ENCODE measurements at places on chromosomes 6 and 20.

- no peak for DNase-seq
These were observed 18.3 kb upstream of the ADRM1 start for GRCh38 chr20:62284448-62284847.

- no peak for DNase-seq
These were observed 68.8 kb downstream of the CDC5L start for GRCh38 chr6:44456070-44456965.

DNA sequence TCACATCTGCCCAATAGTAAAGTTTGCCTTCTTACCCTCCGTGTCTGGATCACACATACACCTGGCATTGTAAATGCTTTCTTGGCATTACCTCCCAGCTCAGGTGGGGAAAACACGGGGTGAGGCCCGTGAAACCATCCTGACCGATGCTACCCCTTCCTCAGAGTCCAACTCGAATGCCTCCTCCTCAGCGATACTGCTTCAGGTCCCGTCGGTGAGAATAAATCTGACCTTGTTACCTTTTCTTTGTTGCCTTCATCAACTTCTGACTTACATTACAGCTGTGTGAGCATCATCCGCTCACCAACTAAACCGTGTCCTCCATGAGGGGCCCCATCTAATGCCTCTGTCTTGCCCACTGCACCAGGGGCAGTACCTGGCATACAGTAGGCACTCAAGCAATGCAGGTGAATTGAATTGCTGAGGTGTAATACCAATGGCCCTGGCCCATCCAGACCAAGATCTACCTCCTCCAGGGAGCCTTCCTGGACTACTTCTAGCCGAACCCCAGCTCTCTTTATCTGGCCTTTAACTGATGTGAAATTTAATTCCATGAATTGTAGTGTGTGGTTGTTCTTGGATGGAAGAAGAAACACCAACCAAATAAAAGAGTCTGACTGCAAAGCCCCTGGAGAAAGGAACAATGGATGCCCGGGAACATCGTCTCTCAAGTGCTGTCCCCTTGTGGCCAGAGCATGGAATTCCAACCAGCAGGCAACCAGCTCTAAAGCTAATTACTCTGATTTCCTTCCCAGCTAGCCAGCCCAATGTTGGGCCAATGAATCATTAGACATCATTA lies 141.5 kb downstream of the ANKRD60 start:
- no peak for DNase-seq

DNA sequence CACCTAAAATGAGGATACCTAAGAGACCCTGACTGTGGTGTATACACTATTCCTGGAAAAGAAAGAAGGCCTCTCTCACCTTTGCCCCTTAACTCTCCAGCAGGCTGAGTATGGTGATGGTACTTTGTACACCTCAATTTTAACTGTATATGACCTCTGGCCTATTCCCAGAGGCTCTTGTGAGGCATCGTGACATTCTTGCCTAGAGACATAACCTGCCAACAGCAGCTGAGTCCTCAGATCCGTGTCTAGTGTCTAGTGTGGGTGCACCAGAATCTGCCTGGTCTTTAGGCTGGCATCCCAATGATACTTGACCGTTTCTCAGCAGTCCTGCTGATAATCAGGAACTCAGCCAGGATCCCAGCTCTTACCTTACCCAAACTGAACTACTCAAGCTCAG lies 20.0 kb downstream of the TP53INP2 start:
- no peak for DNase-seq

- no peak for DNase-seq
These were observed 742 bp downstream of the TBCC start for GRCh38 chr6:42745083-42745639.

DNA sequence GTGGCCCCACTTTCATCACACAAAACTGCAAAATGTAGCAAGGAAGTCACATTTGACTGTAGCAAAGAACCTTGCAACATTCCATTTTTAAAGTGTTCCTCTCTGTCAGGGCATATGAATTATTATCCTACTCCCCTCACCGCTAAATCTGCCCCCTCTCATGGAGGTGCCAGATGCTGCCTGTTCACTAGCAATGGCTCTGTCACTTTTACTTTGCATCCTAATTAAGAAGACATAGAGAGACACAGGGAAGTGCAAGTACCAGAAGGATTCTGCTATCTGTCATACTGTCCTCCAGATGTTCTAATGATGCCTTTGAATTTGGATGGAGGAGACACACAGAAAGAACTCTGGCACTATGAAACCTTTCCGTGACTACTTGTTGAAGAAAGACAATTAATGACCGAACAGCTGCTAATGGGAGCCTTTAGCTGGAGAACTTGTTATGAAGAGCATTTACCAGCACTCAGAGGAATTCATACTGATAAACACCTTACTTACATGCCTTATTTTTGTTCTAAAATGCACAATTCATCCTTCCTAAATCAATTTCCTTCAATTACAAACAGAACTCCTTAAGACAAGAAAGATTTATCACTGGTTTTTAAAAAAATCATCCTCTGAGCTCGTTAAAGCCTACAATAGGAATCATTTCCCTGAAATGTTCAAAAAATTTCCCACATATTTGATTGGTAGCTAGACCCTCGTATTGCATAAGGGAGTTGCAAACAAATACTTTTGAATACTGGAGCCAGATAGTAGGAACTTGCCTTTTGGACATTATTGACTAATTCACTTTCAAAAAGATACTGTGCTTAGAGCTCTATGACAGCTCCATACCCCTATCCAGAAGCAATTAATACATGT lies 292.6 kb downstream of the UBE3D start:
- no peak for DNase-seq

DNA sequence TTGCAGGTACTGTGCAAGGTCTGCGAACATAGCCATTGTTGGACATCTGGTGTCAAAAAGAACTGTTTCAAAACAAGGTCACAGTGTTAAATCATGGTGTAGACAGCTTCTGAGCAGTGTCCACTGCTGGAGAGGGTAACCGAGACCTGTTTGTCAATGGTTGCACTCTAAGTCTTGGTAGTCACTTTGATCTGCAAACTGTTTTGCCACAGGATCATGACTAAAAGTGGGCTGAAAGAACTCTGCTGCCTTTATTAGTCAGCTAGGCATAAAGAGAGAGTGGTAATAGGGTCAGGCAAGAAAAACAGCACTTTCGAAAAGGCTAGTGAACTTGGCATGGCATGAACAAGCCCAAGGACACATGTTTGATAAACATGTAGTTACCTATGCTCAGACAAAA lies 552.3 kb upstream of the CITED2 start:
- no peak for DNase-seq

- DNase-seq = no peak
These were observed 206.5 kb downstream of the DOK5 start for GRCh38 chr20:54681869-54682268.

GRCh38 chr20:10536531-10536930 lies 101.4 kb downstream of the SLX4IP start:
- DNase-seq = no peak
